HT-29 (cell line): ENCODE measurements at places on chromosomes 5 and 9.

GRCh38 chr5:127723571-127723970, 20.4 kb downstream of the CCDC192 start:
- peak; percentile 51 for DNase-seq

DNA sequence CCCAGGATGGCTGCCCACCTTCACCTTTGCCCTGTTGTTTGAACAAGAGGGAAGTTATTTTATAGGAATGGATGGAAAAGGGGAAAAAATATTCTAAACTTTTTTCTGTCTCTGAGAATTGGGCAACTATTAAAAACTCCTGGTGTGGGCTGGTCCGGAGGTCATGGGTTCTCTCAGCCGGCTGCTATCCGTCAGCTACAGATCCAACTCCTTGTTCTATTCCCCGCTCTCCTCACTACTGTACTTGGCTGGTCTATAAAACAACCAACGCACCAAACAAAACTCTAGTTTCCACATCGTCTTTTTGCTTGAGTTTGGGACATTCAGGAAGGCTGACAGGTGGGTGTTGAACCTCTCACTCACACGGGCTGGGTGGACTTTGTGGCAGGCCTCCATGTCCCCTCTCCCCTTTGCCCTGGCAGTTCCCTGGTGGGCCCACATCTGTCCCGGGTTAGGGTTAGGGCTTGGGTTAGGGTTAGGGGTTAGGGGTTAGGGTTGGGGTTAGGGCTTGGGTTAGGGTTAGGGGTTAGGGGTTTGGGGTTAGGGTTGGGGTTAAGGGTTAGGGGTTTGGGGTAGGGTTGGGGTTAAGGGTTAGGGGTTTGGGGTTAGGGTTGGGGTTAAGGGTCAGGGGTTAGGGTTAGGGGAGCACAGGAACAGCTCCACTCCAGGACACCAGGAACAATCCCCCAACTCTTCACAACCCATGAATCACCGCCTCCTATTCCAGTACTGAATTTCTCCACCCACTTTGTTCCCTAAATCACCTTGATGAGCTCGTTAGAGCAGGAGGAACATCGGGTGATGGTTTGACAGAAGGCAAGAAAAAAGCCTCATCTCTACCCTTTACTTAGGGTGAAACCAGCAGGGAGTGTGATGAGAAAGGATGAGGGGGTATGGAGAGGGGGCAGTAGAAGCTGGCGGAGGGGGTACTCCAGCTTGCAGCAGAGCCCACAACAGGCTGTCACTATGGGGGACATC, 302.1 kb upstream of the IRX4 start:
- no peak for DNase-seq

- no peak for DNase-seq
These were observed 64.9 kb downstream of the ZNF618 start for GRCh38 chr9:113941056-113941455.

DNA sequence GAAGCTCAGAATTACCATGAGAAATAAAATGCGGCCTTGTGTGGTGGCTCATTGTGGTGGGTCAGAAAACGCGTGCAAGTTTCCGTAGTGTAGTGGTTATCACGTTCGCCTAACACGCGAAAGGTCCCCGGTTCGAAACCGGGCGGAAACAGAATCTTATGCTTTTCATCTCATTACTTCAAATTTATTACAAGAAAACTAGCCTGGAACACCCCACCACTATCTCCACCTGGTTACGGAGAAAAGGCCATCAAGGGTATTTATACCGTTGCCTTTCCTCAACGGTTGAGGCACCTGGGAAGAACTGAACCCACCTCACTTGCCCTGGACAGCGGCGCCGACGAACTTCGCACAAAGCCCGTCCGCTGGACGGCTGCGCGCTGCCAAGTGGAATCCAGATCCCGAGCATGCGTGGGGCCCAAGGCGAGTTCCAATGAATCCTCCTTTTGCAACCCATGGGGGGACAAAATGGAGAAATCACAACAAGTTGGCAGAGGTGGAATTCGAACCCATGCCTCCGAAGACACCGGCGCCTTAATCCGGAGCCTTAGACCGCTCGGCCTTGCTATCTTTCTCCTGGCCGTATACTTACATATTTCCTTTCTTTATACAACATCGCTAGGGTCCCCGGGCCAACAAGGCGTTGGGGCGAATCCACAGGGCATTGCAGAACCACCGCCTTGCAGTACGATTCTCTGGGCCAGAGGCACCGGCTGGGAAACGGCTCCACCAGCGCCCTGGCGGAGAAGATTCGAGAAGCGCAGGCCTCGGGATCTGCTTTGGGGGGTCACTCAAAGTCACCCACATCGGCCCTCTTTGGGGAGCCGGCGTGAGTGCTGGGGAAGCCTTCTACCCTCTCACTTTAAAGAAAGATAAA, 16.9 kb downstream of the OR2V2 start:
- DNase-seq = no peak

- DNase-seq = no peak
These were observed 20.9 kb upstream of the GZMA start for GRCh38 chr5:55081541-55081940.

DNA sequence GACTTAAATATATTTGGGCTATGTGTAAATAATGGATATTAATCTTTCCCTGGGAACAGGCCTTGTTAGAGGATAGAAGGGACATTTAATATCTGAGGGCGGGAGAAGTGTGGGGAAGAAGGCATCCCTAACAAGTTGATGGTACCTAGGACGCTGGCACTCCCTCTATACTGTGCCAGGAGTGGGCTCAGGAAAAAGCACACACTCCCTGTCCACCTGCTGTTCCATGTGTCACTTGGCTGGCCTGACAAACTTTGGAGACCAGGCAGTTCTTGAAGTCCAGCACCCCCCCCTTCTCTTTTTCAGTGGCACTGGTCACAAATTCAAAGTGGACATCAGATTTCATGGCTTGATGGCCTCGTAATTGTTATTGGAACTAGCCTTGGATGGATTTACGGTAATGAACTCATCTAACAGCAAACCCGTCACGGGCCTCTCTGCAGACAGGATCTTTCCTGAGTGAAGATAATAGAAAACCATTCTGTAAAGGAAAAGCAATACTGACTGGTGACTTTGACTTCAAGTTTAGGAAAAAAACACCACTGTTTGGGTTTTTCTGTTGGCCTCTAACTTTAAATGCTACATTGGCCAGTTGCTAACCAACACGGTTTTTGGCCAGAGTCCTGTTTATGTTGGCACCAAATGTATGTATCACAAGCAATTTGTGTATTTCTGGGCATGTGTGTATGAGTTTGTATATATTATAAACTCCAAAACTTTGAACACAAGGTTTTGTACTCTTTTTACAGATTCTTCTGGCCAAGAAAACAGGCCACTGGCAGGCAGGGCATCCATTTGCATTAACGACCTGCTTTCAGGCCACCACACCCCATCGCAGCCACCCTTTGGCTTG, 552.6 kb downstream of the CCDC171 start:
- DNase-seq = no peak

- DNase-seq = no peak
These were observed 198.7 kb upstream of the MPDZ start for GRCh38 chr9:13478160-13478559.

- no peak for DNase-seq
These were observed 76.7 kb upstream of the CHD1 start for GRCh38 chr5:99005506-99005905.

GRCh38 chr9:114389612-114390368, 2.0 kb upstream of the AKNA start:
- DNase-seq = no peak

DNA sequence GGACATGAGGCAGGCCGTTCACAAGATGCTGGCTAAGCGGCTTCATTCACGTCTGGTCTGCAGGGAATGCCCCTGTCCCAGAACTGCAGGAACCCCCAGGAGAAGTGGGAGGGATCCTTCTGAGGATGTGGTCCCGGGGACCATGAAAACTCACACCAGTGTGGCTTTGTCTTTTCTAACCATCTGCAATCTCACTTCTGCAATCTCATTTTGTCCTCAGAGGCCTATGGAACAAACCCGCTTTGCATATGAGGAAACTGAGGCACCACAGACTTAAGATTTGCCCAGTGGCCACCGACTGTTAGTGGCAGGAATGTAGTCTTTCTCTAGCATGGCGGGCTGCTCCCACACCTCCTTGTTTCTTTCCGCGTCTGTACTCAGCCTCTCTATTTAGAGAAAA, 6.9 kb downstream of the CXCL14 start:
- DNase-seq = no peak

GRCh38 chr5:133843911-133844310, 124.5 kb downstream of the C5orf15 start:
- DNase-seq = no peak

DNA sequence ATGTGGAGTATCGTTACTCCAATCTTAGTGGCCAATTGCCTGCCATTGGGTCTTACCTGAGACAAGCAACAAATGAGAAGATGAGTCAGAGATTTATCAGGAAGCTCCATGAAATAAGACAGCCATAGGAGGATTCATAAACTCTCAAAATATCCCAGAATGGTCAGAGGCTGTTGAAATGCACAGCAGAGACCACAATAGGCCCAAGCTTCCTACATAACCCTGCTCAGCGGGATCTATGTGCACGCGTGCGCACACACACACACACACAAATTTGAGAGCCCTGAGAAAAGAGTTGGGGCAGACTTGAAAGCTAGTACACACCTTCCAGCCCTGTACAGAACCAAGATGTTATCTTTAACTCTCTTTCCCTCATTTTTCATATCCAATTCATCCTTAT, 9.8 kb downstream of the UIMC1 start:
- no peak for DNase-seq

GRCh38 chr9:17837965-17838364, 259.1 kb downstream of the SH3GL2 start:
- DNase-seq = peak; percentile 42

DNA sequence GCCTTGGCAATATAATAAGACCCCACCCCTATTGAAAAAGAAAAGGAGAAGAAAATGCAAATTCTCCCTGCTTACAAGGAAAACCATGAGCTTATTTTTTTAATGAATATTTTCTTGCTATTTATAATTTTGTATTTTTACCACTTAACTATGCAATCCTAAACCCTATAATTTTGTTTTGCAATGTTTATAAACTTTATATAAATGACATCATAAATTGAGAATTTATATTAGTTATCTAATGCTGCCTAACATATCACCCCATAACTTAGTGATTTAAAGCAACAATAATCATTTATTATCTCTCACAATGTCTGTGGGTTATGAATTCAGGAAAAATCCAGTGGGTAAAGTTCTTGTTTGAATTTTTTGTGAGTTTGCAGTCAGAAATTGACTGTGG, 369.1 kb downstream of the TAF11L14 start:
- DNase-seq = no peak

DNA sequence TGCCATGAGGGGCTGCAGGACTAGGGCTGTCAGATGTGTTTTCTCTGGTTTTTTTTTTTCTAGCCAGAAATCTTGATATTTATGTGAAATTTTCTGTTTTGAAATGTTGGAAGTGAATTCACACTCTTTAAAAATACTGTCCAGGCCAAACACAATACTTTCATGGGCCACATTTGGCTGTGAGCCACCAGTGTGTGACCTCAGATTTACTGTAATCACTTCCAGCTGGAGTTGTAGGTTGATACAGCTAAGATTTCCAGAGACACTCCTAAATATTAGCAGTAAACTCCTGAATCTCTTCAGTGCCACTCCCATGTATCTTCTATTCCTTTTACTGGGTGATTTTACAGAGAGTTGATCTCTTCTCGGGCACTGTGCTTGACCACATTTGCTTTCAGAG, 92.2 kb upstream of the CKMT2 start:
- no peak for DNase-seq

DNA sequence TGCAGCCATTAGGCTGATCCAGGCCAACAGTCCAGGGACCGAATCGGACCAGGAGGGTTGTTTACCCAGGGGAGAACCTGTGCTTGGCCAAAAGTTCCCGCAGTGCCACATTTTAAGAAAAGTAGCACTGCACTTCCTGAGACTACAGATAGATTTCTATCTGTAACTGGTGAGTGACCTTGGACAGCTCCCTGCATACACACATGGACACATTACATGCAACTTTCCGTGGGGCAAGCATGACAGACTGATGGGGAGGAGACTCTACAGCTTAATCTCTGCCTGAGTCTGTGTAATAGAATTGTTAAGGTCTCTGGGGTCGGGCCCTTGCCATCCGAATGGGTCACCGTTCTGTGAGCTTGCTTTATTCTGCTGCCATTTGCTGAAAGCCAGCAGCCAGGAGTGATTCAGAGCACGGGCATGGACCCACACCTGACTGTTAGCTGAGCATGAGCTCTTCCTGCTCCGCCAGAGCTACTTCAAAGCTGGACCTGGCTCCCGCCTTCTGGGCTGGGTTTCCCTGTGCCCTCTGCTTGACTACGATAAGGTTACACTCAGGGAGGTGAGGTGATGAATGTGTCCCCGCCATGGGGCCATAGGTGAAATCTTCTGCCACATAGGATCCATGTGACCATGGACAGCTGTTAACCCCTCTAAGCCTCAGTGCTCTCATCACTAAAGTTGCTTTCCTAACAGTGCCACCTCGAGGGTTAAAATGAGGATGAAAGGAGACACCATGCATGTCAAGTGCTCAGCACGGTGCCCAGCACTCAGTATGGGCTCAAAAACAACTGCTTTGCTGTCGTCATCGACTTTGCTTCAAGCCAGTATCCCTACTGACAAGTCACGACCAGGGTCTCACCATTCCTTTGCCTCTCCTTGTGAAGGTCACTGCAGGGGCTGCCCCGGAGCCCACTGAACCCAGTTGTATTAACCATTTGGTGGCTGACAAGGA, 200.0 kb downstream of the MELK start:
- DNase-seq = no peak

GRCh38 chr9:100379862-100380261, 27.1 kb upstream of the TEX10 start:
- DNase-seq = no peak

- DNase-seq = peak; percentile 41
These were observed 1446.4 kb upstream of the WWC1 start for GRCh38 chr5:166845044-166845443.

DNA sequence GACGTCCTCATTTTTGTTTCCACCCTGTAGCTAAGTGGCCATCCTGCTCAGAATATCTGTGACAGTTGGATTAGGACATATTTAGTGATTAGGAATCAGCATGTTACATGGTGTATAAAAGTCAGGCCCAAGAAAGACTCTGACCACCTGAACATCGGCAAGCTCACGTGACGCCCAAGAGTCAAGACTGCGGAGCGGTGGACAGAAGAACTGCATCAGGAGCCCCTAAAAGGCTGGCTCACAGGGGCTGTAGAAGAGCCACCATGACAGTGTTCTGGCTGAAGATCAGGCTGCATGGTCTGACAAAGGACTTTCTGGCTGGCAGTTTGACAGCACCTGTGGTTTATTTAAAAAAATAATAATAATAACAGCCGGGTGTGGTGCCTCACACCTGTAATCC, 185.3 kb downstream of the AUH start:
- DNase-seq = no peak

DNA sequence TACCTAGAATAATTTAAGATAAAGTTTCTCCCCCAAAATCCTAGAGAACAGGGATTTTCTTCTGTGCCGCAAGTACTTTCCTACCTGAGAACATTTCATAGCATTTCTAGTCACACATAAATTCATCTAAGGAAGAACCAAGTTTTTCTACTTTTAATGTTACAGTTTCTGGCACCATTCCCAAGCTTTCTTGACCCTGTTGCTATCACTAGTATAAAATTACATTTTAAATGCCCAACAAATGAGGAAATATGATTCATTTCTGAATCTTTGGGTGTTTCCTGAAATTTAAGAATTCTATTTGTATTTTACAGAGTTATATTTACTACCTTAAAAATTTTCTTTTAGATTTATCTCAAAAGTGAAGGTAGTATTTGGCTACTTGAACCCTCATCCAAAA, 137.8 kb downstream of the LPAR1 start:
- no peak for DNase-seq

GRCh38 chr5:113233606-113234005, 201.2 kb downstream of the TSSK1B start:
- no peak for DNase-seq

- DNase-seq = no peak
These were observed 432.6 kb downstream of the CYLC2 start for GRCh38 chr9:103427696-103428095.

- DNase-seq = no peak
These were observed 99.4 kb upstream of the PTPN3 start for GRCh38 chr9:109597496-109597895.
